ENCODE measurements at places on chromosomes 11 and 22. TPM values are rescaled to one million over a fixed set of nuclear protein-coding genes. Genes with fewer than 3 reads are reported as not detected.

Gene APOL5
- polyA plus RNA-seq = not detected

Gene NLRP6
- not detected for polyA plus RNA-seq

Gene CEND1
- 14.7 TPM for polyA plus RNA-seq

Gene TRABD
- not detected for polyA plus RNA-seq

Gene MPPED2
- 13.2 TPM for polyA plus RNA-seq

Gene IRAG1
- polyA plus RNA-seq = 1.3 TPM

Measured in Purkinje cell (primary cell).